ENCODE measurements at places on chromosomes 5 and 9. TPM values are rescaled to one million over a fixed set of nuclear protein-coding genes. Genes with fewer than 3 reads are reported as not detected.

DNA sequence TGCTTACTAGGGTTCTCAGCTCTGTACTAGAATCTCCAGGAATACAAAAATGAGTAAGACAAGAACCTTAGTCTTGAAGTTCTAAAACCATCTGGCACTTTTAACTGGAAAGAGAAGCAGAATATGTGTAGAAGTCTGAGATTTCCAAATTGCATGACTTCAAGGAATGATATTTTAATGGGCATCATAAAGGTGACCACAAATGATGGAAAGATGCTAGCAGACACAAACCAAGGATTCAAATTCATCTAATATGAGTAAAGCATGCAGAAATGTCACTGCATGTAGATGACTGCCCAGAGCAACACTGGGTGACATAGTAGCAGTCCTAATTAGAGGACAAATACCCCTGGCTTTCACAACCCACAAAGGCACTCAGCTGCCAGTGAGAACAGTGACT is 117.2 kb downstream of the RPS23 start:
- peaks cover 21% of the 10 kb centered on the region for H3K4me1 ChIP-seq
- no peak for DNase-seq
- no peak overlapping the region for H3K27ac ChIP-seq
- no peak overlapping the region for H3K4me3 ChIP-seq
- H3K27me3 ChIP-seq = peaks cover 12% of the 10 kb centered on the region

DNA sequence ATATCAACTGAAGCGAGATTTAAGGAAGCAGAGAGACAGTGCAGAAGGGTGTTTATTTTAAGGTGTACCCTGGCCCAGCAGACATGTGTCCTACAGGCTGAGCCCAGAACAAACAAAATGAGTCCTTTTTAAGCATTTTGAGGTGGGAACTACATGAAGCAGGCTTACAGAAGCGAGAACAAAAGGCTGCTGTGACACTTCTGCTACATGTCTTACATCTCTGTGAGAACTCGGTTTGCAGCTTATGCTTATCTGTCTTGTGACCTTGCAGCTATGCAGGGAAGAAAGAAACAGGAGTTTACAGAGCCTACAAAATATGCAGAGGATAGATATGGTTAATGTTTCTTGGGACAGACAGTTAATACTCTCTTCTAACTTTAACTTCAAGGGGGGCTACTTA is 295.9 kb downstream of the CEMIP2 start:
- peak; percentile 58 for DNase-seq
- no peak overlapping the region for H3K27ac ChIP-seq
- peak overlapping the region; percentile 54 for H3K4me3 ChIP-seq
- no peaks in the 10 kb centered on the region for H3K36me3 ChIP-seq
- no peaks in the 10 kb centered on the region for H3K27me3 ChIP-seq

Gene PCDHA3
- total RNA-seq = 1.2 TPM

DNA sequence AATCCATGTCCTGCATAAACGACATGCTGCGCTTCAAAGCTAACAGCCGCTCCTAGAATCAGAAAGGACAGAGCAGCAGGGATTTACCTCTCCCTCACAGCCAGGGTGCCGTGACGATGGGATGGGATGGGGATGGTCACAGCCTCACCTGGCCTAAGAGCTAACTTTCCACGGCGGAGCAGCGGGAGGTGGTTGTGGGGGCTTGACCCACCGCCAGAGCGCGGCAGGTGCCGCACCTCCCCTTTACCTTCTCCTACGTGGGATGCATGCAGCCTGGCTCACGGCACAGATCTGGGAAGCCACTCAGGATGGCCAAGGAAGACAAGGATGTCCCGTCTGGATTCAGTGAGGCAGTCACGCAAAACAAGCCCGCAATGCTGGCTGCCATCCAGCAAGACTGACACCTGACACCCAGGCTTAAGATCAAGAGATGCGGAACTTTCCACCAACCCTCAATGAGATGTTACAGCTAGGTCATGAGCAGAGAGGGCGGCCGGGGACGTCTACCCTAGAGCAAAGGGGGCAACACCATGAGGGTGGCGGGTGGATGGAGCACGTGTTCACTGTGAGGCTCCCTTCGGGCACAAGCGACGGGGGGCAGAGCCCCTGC is 5.8 kb downstream of the BRD9 start:
- H3K27me3 ChIP-seq = no peaks in the 10 kb centered on the region
- H3K4me3 ChIP-seq = no peak overlapping the region
- DNase-seq = no peak
- H3K4me1 ChIP-seq = peaks cover 4% of the 10 kb centered on the region
- H3K27ac ChIP-seq = no peak overlapping the region
- peaks cover 94% of the 10 kb centered on the region for H3K36me3 ChIP-seq

Gene SYNPO
- total RNA-seq = 4.2 TPM

DNA sequence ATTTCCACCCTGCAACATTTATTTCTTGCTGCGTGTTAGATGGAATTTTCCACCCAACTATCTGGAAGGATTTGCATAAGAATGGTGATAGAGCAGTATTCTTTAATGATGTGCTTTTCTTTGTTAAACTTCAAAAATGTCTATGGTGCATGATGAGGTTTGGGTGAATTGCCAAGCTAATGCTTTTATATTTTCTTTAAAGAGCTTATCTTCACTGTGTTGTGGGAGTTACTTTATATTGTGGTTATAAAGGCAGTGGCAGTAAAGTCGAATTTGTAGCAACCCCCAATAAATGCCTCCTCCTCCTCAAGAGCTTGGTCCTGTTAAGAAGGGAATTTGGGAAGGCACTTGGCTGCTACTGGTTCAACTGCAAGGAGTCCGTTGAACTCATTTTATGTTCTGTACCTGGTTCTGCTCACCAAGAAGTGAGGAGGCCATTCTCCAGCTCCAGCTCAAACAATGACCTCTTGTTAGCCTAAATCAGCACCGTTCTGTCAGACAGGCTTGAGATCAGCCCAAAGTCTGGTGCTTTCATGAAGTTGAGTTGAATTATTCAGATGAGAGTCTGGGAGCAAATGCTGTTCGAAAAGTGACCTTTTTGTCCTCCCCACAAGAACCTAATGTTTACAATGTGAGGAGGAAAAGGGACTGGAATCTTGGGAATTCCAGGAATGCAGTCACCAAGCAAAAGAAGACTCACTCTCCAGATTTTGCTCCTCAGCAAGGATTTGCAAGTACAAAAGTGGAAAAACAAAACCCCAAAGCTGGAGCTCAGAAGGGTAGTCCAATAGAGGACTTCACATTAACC is 217.0 kb downstream of the TMEM38B start:
- peak overlapping the region; percentile 92 for H3K27ac ChIP-seq
- peaks cover 11% of the 10 kb centered on the region for H3K4me1 ChIP-seq
- no peaks in the 10 kb centered on the region for H3K27me3 ChIP-seq
- peak overlapping the region; percentile 59 for H3K4me3 ChIP-seq
- H3K36me3 ChIP-seq = no peaks in the 10 kb centered on the region

- H3K4me1 ChIP-seq = no peaks in the 10 kb centered on the region
- no peak overlapping the region for H3K27ac ChIP-seq
- no peak for DNase-seq
These were observed 330.3 kb upstream of the IRX1 start for GRCh38 chr5:3265131-3265885.

GRCh38 chr5:57987552-57987951 is 472.3 kb downstream of the PLK2 start:
- H3K27me3 ChIP-seq = peaks cover 11% of the 10 kb centered on the region
- DNase-seq = no peak
- no peak overlapping the region for H3K4me3 ChIP-seq
- peak overlapping the region; percentile 21 for H3K27ac ChIP-seq

- no peak for DNase-seq
- H3K4me3 ChIP-seq = no peak overlapping the region
- H3K36me3 ChIP-seq = no peaks in the 10 kb centered on the region
These were observed 37.4 kb downstream of the UBE2QL1 start for GRCh38 chr5:6486074-6486473.

DNA sequence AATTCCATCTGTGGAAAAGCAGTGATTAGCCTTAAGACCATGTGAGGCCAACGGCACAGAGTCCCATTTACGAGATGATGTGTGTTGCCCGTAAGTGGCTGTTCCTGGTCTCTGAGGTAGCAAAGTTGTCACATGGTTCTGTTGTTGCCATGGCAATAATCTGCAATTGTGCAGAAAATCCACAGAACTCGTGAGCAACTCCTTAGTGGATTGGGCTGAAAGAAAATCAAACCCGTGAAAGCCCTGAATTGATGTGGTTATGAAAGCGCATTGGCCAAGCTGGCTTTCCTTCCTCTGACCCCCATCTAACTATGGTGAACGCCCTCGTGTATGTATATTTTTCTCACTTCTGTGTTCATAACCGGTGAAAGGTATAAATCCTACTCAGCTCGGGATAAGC is 614.7 kb downstream of the EBF1 start:
- no peaks in the 10 kb centered on the region for H3K27me3 ChIP-seq
- H3K4me1 ChIP-seq = no peaks in the 10 kb centered on the region
- no peak overlapping the region for H3K27ac ChIP-seq
- no peak for DNase-seq
- H3K36me3 ChIP-seq = no peaks in the 10 kb centered on the region
- no peak overlapping the region for H3K4me3 ChIP-seq

Gene FAM151B
- 0.77 TPM for total RNA-seq

Gene CDH9
- total RNA-seq = not detected

Gene OR13C9
- not detected for total RNA-seq

DNA sequence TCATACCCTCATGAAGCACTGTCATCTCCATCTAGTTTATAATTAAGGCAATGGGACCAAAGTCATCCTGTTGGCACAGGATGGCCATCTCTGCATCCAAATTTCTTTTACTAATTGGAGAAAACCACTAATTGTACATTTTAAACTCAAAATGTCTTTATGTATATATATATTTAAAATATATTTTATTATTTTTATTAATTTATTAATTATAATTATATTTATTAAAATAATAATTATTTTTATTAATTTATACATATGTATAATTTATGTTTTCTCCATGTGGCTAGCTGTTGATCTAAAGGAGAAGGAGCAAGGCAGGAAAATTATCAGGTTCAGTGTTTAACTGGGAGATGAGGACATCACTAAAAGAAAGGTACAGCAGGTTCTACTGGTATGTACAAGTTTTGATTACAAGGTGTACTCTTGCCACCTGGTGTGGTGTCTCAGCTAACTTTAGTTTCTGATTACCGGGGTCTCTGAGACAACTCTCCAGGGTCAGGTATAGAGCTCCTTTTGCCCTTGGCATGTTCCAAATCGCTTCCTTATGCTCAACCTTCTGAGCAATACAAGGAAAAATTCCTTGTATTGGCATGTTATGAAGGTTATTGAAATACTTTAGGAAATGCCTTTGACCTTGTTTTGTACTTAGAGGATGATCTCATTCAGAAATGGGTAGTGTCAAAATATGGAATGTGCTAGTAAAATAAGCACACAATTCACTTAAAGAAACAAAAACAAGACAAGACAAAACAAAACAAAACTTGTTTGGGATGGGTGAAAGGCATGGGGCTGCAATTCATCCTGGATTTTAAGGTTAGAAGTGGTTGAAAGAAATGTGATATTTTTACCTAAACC is 79.6 kb downstream of the GHR start:
- H3K4me1 ChIP-seq = peaks cover 4% of the 10 kb centered on the region
- no peaks in the 10 kb centered on the region for H3K36me3 ChIP-seq
- no peak overlapping the region for H3K27ac ChIP-seq
- no peak for DNase-seq
- H3K4me3 ChIP-seq = no peak overlapping the region

GRCh38 chr9:21252721-21253547 is 13.1 kb upstream of the IFNA14 start:
- no peak for DNase-seq
- no peaks in the 10 kb centered on the region for H3K4me1 ChIP-seq
- H3K4me3 ChIP-seq = no peak overlapping the region
- H3K36me3 ChIP-seq = no peaks in the 10 kb centered on the region
- no peak overlapping the region for H3K27ac ChIP-seq

Gene GNPDA1
- total RNA-seq = 73.5 TPM

DNA sequence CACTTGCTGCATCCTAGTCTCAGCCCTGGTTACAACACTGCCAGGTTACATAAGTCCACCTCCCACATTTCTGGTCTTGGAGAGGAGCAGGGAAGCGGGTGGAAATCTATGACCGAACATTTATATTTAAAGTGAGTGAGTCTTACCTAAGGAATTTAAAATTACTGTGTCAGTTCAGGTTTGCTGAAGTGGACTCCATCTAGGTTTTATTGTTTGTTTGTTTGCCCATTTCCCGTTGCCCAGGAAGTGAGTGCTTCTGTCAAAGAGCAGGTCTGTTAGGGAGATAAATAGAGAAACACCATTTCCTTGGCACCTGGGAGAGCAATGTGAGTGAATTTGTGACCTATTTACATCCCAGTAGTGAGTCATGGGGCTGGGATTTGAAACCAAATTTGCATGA is 179.5 kb downstream of the KIF4B start:
- no peaks in the 10 kb centered on the region for H3K36me3 ChIP-seq
- no peak overlapping the region for H3K27ac ChIP-seq
- DNase-seq = no peak
- no peaks in the 10 kb centered on the region for H3K4me1 ChIP-seq

DNA sequence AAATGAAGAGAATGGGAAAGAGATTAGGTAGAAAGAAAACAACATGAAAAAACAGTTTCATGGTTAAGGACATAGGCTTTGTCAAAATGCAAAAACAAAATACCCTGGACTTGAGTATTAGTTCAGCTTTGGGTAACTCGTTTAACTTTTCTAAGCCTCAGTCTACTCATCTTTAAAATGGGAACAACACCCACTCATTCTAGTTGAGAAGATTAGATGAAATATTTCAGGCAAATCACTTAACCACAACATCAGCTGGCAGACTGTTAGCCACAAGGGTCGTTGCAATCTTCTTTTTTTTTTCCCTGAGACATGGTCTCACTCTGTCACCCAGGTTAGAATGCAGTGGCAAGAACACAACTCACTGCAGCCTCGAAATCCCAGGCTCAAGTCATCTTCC is 185.6 kb downstream of the DCP2 start:
- H3K27ac ChIP-seq = no peak overlapping the region
- no peak overlapping the region for H3K4me3 ChIP-seq
- H3K36me3 ChIP-seq = peaks cover 52% of the 10 kb centered on the region
- no peak for DNase-seq

GRCh38 chr9:121889990-121890563 is 203.0 kb downstream of the TTLL11 start:
- H3K4me1 ChIP-seq = no peaks in the 10 kb centered on the region
- no peak overlapping the region for H3K4me3 ChIP-seq
- no peaks in the 10 kb centered on the region for H3K36me3 ChIP-seq
- DNase-seq = no peak
- peaks cover 4% of the 10 kb centered on the region for H3K27me3 ChIP-seq
- H3K27ac ChIP-seq = no peak overlapping the region

DNA sequence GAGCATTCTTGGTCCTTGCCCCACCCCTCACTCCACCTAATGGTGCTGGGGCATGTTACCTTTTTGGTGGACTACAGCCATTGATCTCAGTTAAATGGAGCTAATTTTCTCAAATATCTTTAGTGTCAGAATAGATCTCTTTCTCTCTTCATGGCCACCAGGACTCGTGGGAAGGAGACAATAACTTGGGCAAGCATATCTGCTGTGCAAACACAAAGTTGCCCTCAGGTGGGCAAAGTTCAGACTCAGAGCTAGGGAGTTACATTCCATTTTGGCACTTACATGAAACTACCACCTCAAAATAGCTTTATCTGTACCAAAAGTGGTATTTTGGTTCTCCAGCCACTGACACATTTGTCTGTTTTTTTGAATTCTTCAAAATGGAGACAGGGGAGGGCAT is 671.9 kb upstream of the KLF4 start:
- no peak overlapping the region for H3K4me3 ChIP-seq
- no peak for DNase-seq
- H3K27me3 ChIP-seq = no peaks in the 10 kb centered on the region
- no peaks in the 10 kb centered on the region for H3K36me3 ChIP-seq
- H3K4me1 ChIP-seq = no peaks in the 10 kb centered on the region

Gene CRHBP
- 14.4 TPM for total RNA-seq

Gene PTGS1
- total RNA-seq = 1.1 TPM

Gene ANKRD18B
- 9.4 TPM for total RNA-seq

- H3K4me3 ChIP-seq = no peak overlapping the region
- H3K4me1 ChIP-seq = no peaks in the 10 kb centered on the region
- no peaks in the 10 kb centered on the region for H3K27me3 ChIP-seq
- DNase-seq = no peak
- H3K27ac ChIP-seq = no peak overlapping the region
These were observed 333.9 kb upstream of the SEMA6A start for GRCh38 chr5:116908537-116908936.

Gene IL4
- not detected for total RNA-seq
